Transverse colon (tissue), 4 donors: ENCODE measurements at places on chromosomes 6 and 20. TPM values are rescaled to one million over a fixed set of nuclear protein-coding genes. Genes with fewer than 3 reads are reported as not detected.
A peak's percentile ranks its signal among the peaks of the same experiment; 100 is the strongest.

DNA sequence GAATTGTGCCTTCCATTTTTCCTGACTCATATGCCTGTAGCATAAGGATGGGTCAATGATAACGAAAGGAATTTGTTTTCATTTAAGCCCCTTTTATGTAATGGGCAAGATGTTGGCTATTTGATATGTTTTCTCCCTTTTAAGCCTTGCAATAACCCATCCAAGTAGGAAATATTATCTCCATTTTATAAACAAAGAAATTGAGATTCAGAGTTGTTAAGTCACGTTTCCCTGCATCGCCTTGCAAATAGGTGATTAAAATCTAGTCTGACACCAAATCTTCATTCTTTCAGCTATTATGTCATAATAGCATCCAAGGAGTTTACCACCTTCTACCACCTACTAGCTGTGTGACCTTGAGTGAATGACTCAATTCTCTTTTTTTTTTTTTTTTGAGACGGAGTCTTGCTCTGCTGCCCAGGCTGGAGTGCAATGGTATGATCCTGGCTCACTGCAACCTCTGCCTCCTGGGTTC, 7.0 kb downstream of the HNF4A start:
- no peak overlapping the region for H3K4me3 ChIP-seq
- no peaks in the 10 kb centered on the region for H3K27me3 ChIP-seq
- DNase-seq = no peak
- no peak overlapping the region for H3K27ac ChIP-seq
- H3K4me1 ChIP-seq = no peaks in the 10 kb centered on the region

GRCh38 chr20:34368547-34368946, 5.5 kb downstream of the ITCH start:
- H3K27me3 ChIP-seq = no peaks in the 10 kb centered on the region
- peaks cover 44% of the 10 kb centered on the region for H3K4me1 ChIP-seq
- H3K27ac ChIP-seq = no peak overlapping the region
- DNase-seq = no peak

- no peak overlapping the region for H3K27ac ChIP-seq
- H3K36me3 ChIP-seq = no peaks in the 10 kb centered on the region
- DNase-seq = no peak
- H3K27me3 ChIP-seq = no peaks in the 10 kb centered on the region
- H3K4me3 ChIP-seq = no peak overlapping the region
Observed at GRCh38 chr6:106177786-106178185, 91.7 kb downstream of the PRDM1 start.

CTCFL gene
- not detected for total RNA-seq

GRCh38 chr6:88422831-88423230, 256.7 kb upstream of the CNR1 start:
- no peak overlapping the region for H3K27ac ChIP-seq
- H3K36me3 ChIP-seq = no peaks in the 10 kb centered on the region
- no peaks in the 10 kb centered on the region for H3K4me1 ChIP-seq
- H3K27me3 ChIP-seq = no peaks in the 10 kb centered on the region
- DNase-seq = no peak

DNA sequence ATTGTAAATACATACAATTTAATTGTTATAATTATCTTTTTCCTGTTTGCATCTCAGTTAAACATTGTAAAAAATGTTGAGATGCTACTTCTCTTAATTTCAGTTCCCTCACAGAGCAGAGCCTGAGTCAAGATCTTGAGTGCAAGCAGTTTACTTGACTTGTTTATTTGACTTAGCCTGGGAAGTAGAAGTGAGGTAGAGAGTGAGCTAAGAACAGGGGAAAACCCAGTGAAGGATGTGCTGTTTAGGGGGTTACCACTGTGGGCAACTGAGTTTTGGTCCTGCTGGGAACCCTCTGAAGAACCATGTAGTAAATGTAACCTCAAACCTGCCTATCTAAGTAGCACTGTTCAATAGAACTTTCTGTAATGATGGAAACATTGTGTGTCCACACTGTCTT, 495.2 kb upstream of the FLRT3 start:
- no peaks in the 10 kb centered on the region for H3K36me3 ChIP-seq
- DNase-seq = no peak
- no peak overlapping the region for H3K27ac ChIP-seq
- no peaks in the 10 kb centered on the region for H3K4me1 ChIP-seq
- no peak overlapping the region for H3K4me3 ChIP-seq
- H3K27me3 ChIP-seq = no peaks in the 10 kb centered on the region

MLN gene
- total RNA-seq = not detected

DNA sequence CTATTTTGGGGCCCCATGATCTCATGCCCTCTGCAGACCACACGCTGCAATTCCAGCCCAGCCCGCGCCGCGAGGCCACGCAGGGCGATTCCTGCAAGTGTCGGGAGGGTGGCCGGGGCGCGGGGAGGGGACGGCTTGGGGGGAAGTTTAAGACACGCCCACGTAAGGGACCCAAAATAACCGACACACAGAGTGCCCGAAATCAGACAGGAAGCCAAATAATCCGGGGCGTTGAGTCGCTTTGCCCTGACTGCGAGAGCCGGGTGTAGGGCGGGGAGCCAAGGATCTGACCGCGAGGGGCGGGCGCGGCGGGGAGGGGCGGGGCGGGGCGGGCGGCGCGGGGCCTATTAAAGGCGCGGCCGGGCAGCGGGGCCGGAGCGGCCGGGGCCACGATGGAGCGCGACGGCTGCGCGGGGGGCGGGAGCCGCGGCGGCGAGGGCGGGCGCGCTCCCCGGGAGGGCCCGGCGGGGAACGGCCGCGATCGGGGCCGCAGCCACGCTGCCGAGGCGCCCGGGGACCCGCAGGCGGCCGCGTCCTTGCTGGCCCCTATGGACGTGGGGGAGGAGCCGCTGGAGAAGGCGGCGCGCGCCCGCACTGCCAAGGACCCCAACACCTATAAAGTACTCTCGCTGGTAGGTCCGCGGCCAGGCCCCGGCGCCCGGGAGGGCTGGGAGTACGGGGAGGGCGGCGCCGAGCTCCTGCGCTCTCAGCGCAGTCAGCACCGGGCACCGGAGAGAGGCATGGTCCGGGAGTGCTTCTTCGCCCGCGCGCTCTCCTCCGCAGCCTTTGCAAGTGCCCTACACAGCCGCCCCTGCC, at the start of gene ENPP1:
Gene ENPP1 (plus strand): TSS at position 377 of the 816 bp plus-strand sequence. CDS start 16 bp downstream, at position 393.
- no peaks in the 10 kb centered on the region for H3K27me3 ChIP-seq
- peak within 1 kb of the TSS; percentile 68 for H3K27ac ChIP-seq
- peak within 1 kb of the TSS; percentile 67 for H3K4me3 ChIP-seq
- H3K36me3 ChIP-seq = no peaks in the 10 kb centered on the region

- no peaks in the 10 kb centered on the region for H3K4me1 ChIP-seq
- H3K27me3 ChIP-seq = no peaks in the 10 kb centered on the region
- DNase-seq = no peak
- H3K27ac ChIP-seq = no peak overlapping the region
Observed at GRCh38 chr6:157741948-157742556, 81.0 kb upstream of the SNX9 start.

MCM8 gene
- 4.2 TPM for total RNA-seq

DNA sequence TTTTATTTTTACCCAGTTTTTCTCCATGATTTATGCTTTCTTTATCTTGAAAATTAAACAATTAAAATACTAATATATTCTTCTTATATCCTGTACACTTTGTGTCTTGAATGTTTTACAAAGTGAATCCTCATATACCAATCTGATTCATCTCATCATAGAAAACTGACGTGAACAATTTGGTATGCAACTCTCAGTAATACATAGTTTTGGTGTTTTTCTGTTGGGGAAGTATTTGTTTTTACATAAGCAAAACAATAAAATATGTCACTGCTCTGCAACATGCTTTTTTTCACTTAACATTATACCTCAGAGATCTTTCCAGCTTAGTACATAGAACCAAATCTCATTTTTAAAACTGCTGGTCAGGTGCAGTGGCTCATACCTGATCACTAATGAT, 14.7 kb downstream of the DNAAF9 start:
- H3K27me3 ChIP-seq = no peaks in the 10 kb centered on the region
- H3K4me1 ChIP-seq = no peaks in the 10 kb centered on the region
- no peak for DNase-seq
- no peak overlapping the region for H3K27ac ChIP-seq
- no peaks in the 10 kb centered on the region for H3K36me3 ChIP-seq
- no peak overlapping the region for H3K4me3 ChIP-seq
